ENCODE measurements at places on chromosomes 12 and 14.

DNA sequence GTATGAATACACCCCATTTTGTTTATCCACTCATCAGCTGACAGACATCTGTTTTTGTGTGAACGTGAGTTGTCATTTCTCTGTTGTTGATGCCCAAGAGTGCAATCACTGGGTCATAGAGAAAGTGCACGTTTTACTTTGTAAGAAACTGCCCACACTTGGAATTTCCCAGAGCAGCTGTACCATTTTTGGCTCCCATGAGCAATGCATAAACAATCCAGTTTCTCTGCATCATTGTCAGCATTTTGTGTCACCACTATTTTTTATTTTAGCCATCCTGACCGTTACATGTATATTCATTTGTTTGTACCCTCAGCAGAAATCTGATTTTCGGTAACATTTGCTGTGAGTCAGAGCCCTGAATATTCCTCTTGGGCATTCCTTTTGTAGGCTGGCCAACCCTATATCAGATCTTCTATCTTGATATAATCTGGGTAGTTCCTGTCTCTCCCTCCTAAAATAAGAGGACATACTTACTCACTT, 62.7 kb downstream of the RBM19 start:
- no peak for DNase-seq

- no peak for DNase-seq
Observed at GRCh38 chr12:118685983-118686607, 295.2 kb upstream of the SRRM4 start.

DNA sequence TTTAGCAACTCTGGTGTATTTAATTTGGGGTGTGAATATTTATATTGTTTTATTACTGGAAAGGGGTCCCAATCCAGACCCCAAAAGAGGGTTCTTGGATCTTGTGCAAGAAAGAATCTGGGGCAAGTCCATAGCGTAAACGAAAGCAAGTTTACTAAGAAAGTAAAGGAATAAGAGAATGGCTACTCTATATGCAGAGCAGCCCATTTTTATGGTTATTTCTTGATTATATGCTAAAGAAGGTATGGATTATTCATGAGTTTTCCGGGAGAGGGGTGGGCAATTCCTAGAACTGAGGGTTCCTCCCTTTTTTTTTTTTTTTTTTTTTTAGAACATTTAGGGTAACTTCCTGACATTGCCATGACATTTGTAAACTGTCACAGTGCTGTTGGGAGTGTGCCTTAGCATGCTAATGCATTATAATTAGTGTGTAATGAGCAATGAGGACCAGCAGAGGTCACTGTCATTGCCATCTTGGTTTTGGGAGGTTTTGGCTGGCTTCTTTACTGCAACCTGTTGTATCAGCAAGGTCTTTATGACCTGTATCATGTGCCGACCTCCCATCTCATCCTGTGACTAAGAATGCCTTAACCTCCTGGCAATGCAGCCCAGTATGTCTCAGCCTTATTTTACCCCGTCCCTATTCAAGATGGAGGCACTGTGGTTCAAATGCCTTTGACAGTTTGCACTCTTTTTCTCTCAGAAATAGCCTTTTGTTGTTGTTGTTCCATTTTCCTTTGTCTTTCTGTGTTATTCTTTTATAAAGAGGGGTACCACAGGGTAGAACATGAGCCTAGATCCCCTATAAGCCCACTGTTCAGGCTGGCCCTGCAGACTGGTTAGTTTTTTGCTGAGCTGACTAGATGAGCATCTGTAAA, 75.5 kb upstream of the DCD start:
- DNase-seq = no peak

DNA sequence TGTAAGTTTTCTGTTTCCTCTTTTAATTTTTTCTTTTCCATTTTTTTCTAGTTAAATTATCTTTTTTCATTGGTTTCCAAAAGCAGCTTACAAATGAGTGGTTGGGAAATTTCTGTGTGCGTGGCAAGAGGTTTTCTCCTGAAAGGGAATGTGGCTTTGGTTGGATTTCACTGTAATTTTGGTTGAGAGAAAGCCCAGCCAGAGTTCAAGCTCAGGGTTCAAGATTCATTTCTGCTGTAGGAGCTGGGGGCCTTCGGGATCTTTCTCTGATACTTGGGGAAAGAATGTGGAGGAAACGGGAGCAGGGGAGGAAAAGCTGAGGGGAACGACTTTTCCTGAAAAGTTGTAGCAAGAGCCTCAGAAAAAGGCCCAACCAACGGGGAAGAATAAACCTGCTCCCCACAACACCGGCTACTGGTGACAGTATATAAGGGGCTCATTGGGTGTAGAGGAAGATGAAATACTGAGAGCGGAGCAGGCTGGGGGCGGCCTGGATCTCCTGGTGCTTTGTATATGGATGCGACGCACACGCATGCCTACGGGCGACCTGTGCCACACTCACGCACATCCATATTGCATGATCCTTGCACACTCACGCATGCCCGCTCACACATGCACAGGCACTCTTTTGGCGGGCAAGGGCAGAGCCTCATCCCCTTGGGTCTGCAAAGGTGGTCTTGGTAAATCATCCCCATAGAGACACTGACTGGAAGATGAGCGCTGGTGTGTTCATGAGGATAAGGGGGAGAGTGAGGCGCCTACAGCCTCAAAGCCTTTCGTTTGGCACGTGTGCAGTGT, 1.9 kb downstream of the HOXC10 start:
- no peak for DNase-seq

DNA sequence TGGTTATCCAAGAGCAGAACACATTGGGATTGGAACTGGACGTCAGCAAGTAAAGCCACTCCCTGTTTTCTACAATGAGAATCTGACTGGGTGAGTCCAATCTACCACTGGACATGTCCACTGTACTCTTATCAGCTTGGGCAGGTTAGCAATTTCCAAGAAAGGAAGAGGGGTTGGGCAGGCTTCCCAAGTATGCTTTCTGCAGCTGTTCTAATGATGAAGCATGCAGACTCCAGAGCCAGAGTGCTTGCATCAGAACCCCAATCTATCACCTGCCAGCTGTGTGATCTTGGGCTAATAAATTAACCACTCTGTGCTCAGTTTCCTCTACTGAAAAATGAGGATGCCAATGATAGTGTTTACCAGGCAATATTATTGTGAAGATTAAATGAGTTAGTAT, 92.0 kb downstream of the EMP1 start:
- DNase-seq = no peak

- no peak for DNase-seq
Observed at GRCh38 chr14:36260970-36261640, 59.3 kb downstream of the MBIP start.

GRCh38 chr12:115776399-115776798, 501.1 kb downstream of the MED13L start:
- DNase-seq = no peak

- no peak for DNase-seq
Observed at GRCh38 chr12:38911611-38912010, 6.2 kb upstream of the CPNE8 start.

DNA sequence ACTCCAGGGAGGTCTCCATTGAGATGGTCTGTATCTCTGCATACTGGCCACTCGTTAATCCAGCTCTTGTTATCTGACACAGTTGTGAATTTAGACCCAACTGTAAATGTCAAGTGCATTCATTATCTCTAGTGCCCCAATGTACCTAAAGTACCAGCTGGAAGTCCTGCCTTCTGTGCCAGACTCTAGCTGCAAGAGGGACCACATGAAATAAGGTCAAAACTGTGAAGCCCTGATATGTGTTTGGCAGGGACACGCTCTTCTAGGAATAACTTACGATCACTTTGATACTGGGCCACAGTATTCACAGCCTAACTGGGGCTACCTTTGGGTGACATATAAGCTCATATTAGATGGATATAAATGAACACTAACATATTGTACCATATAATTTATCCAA, 268.5 kb downstream of the LRIG3 start:
- no peak for DNase-seq

GRCh38 chr12:98653866-98654493, 8.9 kb downstream of the APAF1 start:
- DNase-seq = peak; percentile 37

DNA sequence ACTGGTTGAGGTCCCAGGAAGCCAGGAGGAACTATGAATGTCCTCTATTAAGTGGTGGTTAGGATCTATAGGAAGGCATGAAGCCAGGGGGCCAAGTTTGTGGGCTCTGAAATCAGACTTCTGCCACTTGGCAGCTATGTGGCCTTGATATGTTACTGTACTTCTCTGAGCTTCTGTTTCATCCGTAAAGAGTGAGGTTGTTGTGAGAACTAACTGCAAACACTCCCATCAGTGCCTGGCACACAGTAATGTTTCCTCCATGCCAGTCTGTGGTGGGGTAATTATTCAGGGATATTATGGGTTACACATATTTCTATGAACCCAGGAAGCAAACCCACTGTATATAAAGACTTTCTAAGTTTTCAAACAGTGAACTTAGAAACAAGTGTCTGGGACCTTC, 57.4 kb downstream of the PLXNC1 start:
- no peak for DNase-seq

DNA sequence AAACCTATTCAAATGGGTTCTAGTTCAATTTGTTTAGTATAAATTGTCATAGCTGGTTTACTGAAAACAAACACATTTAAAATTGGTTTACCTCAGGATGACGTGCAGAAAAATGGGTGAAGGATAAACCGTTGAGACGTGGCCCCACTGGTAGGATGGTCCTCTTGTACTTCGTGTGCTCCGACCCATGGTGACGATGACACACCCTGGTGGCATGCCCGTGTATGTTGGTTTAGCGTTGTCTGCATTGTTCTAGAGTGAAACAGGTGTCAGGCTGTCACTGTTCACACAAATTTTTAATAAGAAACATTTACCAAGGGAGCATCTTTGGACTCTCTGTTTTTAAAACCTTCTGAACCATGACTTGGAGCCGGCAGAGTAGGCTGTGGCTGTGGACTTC, 8.3 kb downstream of the CALM1 start:
- DNase-seq = no peak

- no peak for DNase-seq
Observed at GRCh38 chr14:92160619-92161018, 38.9 kb downstream of the CPSF2 start.

- DNase-seq = no peak
Observed at GRCh38 chr12:53345486-53346188, 9.5 kb upstream of the SP7 start.

- DNase-seq = no peak
Observed at GRCh38 chr12:75937486-75937885, 94.1 kb downstream of the PHLDA1 start.

- DNase-seq = no peak
Observed at GRCh38 chr12:100110276-100110675, 32.4 kb downstream of the BLTP3B start.

- DNase-seq = no peak
Observed at GRCh38 chr12:91604897-91605296, 422.3 kb upstream of the DCN start.

DNA sequence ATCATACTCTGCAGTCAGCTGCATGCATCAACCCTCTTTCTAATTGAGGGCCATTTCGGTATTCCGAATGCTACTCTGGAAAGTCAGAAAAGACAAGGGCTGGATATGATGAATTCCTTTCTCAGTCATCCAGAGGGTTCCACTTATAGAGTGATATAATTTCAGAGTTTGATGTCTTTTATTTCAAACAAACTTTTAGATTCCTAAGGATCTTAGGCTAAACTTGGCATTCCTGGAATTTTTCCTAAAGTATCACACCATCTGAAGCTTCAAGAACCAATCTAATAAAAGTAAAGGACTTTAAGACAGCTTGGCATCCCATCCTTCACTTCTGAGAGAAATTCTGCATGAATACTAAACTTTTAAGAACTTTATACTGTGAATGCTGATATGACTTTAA, 69.3 kb upstream of the KCNJ8 start:
- no peak for DNase-seq

DNA sequence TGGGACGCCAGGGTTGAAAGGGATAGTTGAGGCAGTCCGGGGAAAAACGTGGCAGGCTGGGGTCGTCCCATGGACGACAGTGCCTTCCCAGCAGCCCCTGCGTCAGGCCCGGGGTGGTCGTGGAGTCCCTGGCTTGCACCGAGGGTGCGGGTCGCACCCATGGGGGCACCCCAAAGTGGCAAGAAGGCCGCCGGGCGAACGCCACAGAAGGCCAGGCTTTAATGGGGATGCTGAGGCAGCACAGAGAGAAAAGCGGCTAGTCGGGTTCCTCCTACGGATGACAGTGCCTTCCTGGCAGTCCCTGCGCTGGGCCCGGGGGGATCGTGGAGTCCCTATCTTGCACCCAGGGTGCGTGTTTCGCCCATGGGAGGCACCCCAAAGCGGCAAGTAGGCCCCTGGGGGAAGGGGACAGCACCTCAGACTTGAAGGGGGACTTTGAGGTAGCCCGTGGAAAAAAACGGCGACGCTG, 158.6 kb upstream of the ALG10B start:
- no peak for DNase-seq

GRCh38 chr12:2677142-2677880, 117.5 kb upstream of the FKBP4 start:
- DNase-seq = no peak

GRCh38 chr12:75853626-75854025, 177.9 kb downstream of the PHLDA1 start:
- no peak for DNase-seq

GRCh38 chr14:36625436-36625835, 36.2 kb upstream of the PAX9 start:
- DNase-seq = no peak

DNA sequence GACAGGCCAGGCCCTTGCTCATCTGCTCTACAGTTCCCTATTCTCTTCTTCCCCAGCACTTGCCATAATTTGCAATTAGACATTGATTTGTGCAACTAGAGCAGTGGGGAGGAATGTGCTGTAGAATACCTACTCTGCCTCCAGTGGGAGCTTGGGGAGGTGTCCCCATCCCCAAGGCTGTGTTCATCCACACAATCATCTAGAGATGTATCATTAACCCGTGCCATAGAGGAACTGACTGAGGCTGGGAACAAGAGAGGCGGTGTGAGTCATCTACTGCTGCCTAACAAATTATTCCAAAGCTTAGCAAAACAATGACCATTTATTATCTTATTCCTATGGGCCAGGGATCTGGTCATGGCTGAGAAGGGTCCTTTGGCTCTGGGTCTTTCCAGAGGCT, 5.1 kb upstream of the OTUB2 start:
- DNase-seq = no peak

- no peak for DNase-seq
Observed at GRCh38 chr14:24422694-24423601, 6.5 kb downstream of the CBLN3 start.

- no peak for DNase-seq
Observed at GRCh38 chr12:42691991-42692557, 102.5 kb upstream of the PRICKLE1 start.

GRCh38 chr12:11902525-11902875, 168.2 kb upstream of the BCL2L14 start:
- no peak for DNase-seq

DNA sequence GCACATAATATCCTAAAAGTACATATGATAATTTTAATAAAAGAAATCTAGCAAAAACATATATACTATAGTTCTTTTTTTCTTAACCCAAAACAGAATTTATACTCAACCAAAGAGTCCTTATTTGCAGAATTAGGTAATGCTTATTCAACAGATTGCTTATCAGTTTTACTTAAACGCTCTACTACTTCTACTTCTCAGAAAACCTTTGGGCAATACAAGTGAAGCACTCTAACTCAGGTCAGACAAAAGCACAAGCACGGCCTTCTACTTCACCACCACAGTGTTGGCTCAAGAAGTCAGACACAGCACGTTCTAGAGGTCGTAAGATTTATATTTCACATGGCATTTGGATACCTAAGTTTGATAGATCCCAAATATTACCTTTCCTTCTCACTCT, 29.2 kb downstream of the DICER1 start:
- DNase-seq = no peak
